ENCODE measurements at places on chromosomes 3 and 15.

DNA sequence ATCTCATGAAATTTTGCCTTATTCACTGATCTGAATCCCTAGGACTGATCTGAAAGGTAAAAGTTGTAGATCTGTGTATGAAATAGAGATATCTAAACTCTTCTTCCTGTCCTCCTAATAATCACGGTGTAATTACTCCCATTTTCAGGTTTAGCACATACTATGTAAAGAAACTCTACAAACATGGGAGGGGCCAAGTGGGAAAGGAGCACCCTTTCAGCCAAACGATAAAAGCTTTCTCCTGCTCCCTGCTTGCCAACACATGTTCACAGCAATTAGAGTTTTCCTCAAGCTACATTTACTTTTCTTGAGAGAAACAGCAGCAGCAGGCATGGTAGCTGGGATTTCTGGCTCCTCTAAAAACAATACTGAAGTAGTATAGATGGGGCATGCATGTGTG, 71.6 kb downstream of the CHAC1 start:
- peak; percentile 29 for DNase-seq

DNA sequence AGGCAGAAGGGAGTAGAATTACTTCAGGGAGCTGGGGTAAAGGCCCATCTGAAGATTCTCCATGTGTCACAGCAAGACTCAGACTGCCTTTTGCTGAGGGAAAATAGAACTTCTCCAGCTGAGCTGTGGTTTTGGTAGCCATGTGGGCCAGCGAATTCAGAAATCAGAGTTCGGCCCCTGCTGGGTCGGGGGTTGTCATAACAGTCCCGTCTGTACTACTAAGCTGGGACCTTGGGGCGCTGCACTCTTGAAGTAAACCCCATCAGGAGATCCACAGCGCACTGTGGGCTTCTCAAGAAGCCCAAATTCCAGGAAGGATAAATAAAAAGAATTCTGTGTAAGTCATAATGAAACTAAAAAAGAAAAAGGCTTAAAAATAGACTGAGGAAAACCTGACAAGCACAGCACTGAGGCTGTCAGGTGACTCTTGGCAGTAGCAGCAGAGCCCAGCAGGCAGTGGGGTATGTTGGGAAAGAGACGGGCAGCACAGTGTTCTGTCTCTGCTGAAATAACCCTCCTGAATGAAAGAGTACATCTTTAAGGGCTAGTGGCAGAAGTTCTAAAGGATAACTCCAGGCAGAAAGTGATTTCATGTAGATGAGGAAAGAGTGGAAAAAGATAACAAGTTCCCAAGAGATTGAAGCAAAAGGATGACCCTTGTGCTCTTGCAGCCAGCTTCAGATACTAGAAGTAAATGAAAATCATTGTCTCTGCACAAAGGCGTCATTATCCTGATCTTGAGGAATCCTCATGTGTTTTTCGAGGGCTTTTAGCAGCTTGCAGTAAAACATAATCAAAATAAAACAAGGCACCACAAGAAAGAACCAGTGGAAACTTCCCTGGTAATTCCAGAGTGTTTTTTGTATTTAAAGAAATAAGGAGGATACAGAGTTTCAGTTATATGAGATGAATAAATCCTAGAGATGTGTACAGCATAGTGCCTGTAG, 74.5 kb downstream of the RAB7A start:
- DNase-seq, result no peak

DNA sequence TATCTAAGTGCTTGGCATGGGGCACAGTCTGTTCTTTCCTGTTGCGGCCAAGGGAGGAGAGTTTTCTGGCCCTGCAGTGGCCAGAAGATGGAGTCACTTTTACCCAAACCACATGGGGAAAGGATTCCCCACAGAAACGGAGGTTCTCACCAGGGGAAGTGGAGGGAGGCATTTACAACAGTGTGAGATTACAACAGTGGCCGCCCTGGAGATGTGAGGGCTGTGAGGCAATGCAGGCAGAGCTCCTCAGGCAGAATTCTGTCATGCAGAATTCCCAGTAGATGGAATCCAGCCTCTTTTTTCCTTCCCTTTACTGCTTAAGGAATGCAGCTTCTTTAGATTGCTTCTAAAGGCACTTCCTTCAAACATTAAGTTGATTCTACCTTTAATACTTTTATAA, 83.1 kb downstream of the CACNA1D start:
- peak; percentile 30 for DNase-seq

- peak; percentile 48 for DNase-seq
These were observed 8.1 kb upstream of the VPS39 start for GRCh38 chr15:42215913-42216829.

- DNase-seq, result no peak
These were observed 134.6 kb upstream of the ROPN1 start for GRCh38 chr3:124126436-124127023.

GRCh38 chr15:33311312-33311971, 675 bp downstream of the RYR3 start:
- DNase-seq, result no peak

GRCh38 chr3:136751316-136752171, 634 bp downstream of the STAG1 start:
- peak; percentile 88 for DNase-seq

DNA sequence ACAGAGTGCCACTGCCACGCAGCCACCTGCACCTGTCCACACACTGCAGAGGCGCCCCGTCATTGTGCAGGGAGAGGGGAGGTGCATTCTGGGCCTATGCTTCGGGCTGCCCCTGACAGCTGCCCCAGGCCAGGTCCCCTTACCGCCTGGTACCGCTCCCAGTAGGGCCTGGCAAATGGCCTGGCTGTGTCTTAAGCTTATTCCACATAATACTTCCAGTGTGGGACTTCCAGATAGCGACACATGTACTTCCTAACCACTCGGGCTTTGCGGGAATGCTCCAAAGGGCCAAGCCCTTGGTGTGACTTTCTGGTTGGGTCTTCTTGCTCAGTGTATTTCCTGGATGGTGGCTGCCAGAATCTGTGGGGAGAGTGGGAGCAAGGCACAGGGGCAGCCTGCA, 254.3 kb upstream of the CHRNA7 start:
- DNase-seq, result no peak

DNA sequence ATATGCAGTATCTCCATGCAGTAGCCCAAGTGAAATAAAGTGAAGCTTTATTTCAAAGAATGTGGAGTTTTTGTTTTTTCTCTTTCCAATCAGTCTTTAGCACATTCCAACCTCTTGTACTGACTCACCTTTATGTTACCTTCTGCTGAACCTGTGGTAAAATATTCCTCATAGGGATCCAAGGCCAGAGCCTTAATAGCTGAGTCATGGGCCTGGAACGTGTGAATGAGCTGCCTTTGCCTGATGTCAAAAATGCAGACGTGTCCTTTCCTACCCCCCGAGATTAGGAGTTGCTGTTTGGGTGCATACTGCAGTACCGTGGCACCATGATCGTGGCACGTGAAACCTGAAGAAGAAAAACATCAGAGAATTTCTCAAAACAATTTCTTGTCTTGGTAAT, 108.5 kb downstream of the GLDN start:
- no peak for DNase-seq

GRCh38 chr3:56314842-56315241, 153.4 kb downstream of the ERC2 start:
- peak; percentile 58 for DNase-seq
